ENCODE measurements at places on chromosomes 1 and 21. TPM values are rescaled to one million over a fixed set of nuclear protein-coding genes. Genes with fewer than 3 reads are reported as not detected.

The SERINC2 gene
- 0.18 TPM for total RNA-seq

The LAMC2 gene
- 0.03 TPM for total RNA-seq

The GPX7 gene
- total RNA-seq, result 20.0 TPM

The AMY1C gene
- total RNA-seq, result not detected

The ANKRD34A gene
- total RNA-seq, result 8.7 TPM
